ENCODE measurements at places on chromosomes 3 and 15.
A peak's percentile ranks its signal among the peaks of the same experiment; 100 is the strongest.

DNA sequence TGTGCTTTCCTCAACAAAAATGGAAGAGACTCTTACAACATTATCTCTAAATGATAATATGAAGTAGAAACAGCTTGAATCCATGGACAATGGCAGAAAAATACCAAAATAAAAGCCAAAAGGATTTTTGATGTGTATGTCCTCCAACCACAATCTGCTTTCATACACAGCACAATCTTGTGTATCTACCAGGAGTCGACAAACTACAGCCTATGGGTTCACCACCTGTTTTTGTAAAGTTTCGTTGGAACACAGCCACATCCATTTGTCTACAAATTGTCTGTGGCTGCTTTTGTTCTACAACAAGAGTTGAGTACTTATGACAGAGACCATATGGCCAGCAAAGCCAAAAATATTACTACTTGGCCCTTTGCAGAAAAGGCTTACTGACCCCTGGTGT, 88.7 kb upstream of the UBE2E2 start:
- no peak for DNase-seq

DNA sequence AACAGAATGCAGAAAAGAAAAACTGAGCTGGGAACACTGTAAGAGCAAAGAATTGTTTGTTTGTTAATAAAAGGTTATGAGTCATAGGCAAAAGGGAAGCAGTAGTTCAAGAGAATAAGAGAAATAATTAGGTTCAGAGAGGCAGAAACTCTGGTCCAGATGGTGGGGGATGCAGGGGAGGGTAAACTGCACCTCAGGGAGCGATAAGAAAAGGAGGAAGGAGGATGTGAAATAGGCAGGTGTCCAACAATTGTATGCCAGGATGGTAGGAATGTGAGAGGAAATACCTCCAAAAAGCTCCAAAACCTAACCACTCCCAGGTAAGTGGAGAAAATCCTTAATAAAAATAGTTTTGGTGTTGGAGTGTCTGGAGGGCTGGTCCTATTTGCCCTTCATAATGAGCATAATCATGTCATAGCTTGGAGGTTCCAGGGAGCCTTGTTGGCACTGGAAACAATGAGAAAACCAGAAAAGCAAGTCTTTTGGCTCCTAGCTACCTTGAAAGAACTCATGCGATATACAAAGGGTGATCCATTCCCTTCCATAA, 405.4 kb upstream of the TBL1XR1 start:
- DNase-seq, result no peak

DNA sequence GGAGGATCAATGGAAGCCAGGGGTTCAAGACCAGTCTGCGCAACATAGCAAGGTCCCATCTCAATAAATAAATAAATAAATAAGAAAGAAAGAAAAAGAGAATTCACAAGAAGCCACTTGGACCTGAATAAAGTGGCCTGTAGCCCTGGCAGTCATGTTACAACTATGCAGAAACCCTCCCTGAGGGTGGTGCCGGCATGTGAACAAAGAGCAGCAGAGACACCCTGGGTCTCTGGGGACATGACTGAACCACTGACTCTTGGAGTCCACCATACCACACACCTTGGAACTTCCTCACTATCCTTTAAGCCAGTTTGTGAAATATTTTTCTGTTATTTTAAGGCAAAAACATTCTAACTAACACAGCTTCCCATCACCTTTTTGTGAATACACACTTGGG, 93.0 kb downstream of the MEIS2 start:
- DNase-seq, result no peak

DNA sequence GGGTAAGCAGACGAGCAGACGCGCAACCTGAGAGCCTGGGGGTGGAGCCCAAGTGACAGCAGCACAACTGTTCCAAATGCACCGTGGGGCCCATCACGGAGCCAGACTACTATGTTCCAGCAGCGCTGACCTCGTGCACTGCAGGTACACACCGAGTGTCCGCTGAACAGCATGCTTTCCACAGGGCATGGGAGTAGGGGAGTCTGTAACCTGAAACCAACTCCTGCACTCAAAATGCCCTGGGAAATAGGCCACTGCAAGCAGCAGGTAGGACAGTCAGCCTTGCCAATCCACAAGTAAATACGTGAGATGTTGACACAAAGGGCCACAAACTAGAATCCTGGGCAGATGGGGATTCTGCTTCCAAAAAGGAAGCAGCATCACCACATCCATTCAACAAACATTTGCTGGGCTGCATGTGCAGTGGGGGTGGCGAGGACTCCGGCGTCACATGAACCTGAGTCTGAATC, 73.9 kb downstream of the TBC1D2B start:
- DNase-seq, result no peak

GRCh38 chr3:141403576-141403975, 35.3 kb downstream of the ZBTB38 start:
- DNase-seq, result no peak

GRCh38 chr15:98123297-98123696, 162.8 kb downstream of the ARRDC4 start:
- no peak for DNase-seq

DNA sequence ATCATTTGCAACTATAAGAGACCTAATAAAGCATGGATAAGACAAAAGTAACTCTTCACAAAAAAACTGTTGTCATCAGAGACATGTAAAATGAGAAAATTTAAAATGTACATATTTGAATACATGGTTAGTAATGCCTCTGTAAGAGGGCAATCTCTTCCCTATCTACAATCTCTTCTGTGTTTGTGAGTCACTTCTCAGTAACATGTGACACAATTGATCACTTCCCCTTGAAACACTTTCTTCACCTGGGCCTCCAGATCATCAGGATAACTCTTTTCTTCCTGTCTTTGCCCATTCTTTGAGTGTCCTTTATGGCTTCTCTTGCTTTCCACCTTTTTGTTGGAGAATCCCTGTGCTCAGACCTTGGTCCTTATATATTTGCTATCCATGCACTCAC, 50.4 kb downstream of the TFDP2 start:
- no peak for DNase-seq

DNA sequence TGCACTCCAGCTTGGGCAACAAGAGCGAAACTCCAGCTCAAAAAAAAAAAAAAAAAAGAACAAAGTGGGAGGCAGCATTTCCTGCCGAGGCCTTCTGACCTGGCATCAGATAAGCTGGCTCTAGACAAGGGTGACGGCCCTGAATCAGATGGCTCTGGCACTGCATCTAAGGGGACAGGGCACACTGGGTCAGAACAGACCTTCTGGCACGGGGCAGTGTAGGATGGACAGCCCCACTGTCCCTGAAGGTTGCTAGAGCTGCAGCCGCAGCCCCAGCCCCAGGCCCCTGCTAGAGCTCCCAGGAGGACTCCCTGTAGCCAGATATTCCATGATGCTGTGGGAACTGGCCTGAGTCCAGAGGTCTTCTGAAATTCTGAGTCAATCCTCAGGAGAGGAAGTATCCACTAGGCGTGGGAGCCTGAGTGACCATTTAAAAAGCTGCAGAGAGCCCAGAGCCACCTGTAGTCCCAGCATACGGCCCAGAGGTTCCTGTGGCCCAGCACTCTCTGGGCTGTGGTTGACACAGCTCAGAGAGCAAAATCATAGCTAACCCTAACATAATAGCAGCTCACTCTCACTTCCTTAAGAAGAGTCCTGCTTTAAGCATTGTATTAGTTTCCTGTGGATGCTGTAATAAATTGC, 69.2 kb upstream of the MFGE8 start:
- DNase-seq, result no peak

GRCh38 chr3:165783383-165783782, 53.8 kb downstream of the BCHE start:
- DNase-seq, result no peak

DNA sequence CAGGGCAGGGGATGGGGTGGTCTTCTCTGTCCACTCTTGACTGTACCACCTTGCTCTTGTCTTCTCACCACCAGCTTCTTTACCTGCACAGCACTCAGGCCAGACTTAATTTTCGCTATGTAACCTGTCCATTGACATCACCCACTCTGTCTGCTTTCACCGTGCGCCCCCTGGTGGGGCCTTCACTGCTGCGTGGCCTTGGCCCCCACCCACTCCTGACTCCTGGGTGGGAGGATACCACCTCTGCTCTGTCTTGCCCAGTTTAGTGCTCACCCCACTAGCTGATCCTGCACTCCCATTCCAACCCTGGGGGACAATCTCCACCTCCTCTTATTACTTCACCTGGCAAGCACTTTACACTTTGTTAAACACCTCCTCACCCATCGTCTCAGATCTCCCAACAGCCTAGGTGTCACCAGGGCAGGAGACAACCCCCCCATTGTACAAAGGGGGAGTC, 17.7 kb downstream of the PTH1R start:
- peak; percentile 71 for DNase-seq

DNA sequence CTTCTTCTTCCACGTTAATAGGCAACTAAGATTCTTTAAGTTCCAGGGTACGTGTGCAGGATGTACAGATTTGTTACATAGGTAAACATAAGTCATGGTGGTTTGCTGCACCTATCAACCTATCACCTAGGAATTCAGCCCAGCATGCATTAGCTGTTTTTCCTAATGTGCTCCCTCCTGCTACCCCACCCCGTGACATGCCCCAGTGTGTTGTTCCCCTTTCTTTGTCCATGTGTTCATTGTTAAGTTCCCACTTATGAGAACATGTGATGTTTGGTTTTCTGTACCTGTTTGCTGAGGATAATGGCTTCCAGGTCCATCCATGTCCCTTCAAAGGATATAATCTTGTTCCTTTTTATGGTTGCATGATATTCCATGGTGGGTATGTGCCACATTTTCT, 21.1 kb downstream of the GTF2A2 start:
- DNase-seq, result no peak

DNA sequence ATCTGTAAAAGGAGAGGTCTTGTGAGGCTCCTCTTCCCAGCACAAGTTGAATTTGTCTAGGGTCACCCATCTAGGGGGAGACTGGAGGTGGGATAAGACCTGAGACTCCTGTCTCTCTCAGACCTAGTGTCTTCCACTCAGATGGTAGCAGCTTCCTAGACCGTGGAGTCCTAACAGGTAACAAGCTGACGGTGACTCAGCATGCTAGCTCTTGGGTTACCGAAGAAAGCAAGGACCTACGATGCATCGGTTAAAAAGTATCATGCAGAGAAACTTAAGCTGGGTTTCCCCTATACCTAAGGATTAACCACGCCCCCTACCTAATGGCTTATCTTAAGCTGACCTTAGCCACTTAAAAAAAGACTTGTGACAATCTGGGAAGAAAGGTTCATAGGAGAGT, 7.6 kb downstream of the LRRN1 start:
- no peak for DNase-seq

DNA sequence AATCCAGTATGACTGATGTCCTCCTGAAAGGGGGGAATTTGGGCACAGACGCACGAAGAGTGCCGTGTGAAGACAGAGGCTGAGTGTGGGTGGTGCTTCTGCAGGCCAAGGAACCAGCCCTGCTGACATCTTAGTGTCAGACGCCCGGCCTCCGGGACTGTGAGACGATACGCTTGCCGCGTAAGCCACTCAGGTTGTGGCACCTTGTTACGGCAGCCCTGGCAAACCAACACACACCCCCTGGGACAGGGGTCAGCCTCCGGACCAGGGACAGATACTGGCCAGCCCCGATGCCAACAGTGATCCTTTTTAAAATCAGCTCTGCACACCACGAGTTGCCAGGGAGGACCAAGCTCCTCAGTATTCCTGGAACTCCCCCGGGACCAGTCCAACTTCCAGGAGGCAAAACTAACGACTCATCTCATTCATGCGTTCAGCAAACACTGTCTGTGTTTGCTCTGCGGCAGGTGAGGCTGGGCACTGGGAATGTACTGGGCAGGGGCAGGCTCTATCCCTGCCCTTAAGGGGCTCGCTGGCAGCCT, 21.2 kb upstream of the PIGZ start:
- DNase-seq, result no peak

DNA sequence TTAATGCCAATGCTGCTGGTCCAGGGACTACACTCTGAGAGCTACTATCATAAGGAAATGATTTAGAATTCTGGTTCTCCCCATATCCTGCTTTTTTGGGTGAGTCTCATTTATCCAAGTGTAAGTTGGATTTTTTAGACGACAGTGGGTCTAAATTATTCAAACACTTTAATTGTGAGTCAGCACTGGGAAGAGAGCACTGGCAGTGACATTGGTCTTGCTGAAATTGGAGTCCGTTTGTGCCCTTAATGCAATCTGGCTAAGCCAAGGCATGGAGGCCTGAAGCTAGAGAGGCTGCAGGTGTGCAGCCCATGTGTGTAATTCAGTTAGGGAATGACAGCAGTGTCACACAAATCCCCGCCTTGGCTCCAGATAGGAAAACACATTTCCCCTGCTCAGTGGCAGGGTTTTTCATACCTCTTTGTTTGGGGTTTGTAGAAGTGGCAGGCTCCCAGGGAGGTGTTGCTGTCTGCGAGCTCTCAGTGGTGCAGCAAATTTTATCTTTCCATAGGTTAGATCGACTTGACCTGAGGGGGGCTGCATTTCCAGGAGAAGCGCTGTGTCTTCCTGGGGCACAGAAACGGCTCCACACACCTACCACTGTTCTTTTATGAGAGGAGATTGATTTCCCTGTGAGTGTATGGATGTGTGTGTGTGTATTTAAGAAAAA, 197.7 kb downstream of the CD47 start:
- DNase-seq, result no peak

- no peak for DNase-seq
Observed at GRCh38 chr3:173730391-173730790, 332.8 kb downstream of the NLGN1 start.

DNA sequence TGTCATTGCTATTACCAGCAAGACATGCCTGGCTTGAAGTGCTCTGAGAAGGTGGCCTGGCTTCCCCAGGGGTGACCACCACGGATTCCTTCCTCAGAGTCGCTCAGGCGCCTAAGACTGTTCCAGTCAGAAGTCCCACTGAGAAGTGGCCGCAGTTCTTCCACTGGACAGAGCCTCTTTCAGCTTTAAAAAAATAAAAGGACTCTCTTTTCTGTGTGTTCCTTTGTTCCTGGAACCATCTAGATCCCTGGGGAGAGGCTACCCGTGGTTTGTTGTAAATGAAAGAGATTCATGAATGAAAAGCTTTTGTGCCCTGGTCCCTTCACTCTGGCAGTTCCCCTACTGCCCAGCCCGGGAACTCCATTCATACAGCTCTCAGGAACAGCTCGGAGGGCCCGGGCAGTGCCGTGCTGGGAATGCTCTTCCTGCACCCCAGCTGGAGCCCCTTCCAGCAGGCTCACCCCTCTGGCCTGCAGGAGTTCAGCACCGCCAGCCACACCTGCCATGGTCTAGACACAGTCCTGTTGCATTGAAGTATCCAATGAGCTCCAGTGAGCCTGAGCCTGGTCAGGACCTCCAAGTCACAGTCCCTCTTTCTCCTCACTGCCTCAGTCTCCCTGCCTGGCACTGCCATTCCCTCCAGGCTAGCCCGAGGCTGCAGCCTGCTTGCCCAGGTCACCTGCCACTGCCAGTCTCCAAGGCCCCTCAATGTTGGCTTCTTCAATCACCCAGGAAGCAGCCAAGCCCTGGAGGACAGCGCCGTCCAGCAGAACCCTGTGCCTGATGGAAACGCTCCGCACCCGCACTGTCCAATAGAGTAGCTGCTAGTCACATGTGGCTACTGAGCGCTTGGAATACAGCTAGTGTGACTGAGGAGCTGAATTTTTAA, 75.4 kb downstream of the XXYLT1 start:
- no peak for DNase-seq
